AG04450 (cell line): ENCODE measurements at places on chromosomes 16 and 17. TPM values are rescaled to one million over a fixed set of nuclear protein-coding genes. Genes with fewer than 3 reads are reported as not detected.

GRCh38 chr17:16446338-16446983 lies 31.1 kb downstream of the TRPV2 start:
- DNase-seq, result no peak

DNA sequence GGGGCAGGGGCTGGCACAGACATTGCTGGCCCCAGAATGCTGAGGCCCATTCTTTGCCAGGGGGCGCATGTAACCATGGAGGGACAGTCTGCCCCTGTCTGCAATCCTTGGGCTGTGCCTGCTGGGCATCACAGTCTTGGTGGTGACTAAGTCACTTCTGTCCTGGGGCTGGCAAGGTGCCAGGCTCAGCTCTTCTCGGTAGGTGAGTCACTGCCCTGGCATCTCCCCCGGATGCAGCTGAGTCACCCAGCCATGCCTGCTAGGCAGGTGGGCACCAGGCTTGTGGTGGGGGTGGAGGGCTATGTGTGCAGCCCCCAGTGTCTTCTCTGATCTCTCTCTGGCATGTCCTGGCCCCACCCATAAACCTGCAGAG lies 5.6 kb downstream of the RARA start:
- DNase-seq, result peak; percentile 68

DNA sequence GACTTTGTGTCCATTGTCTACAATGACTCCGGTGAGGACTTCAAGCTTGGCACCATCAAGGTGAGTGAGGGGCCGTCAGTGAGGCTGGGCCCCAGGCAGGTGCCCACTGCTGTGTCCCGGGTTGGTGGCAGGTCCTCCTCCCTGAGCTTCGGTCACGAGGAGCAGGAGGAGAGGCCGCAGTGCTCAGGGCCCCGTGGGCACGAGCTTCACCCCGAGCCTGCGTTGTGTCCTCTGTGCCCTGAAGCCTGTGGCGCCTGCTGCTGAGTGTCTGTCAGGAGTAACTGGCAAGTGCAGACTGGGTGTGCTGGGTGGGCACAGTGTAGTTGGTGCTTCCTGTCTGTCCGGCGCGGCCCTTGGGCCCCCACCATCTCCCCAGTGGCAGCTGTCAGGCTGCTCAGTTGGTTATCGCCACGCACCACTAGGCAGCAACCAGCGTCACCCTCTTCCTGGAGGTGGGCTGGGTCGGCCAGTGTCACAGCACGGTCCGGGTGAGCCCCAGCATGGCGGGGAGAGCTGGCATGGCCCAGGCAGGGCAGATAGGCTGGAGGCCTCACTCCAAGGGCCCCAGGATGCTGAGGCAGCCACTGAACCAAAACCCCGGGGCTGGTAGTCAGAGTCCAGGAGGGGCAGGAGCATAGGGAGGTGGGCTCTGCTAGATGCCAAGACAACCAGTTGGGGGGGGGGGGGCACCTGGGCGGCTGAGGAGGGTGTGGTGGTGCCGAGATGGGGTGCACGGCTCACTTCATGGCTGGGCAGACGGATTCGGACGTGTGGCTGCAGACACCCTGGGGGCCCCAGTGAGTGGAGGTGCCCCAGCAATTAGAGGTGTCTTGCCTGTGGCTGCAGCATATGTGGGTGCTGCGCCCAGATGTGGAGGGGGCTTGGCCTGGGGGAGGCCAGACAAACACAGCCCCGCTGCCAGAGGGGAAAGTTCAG lies 39.3 kb downstream of the TSC2 start:
- DNase-seq, result no peak

DNA sequence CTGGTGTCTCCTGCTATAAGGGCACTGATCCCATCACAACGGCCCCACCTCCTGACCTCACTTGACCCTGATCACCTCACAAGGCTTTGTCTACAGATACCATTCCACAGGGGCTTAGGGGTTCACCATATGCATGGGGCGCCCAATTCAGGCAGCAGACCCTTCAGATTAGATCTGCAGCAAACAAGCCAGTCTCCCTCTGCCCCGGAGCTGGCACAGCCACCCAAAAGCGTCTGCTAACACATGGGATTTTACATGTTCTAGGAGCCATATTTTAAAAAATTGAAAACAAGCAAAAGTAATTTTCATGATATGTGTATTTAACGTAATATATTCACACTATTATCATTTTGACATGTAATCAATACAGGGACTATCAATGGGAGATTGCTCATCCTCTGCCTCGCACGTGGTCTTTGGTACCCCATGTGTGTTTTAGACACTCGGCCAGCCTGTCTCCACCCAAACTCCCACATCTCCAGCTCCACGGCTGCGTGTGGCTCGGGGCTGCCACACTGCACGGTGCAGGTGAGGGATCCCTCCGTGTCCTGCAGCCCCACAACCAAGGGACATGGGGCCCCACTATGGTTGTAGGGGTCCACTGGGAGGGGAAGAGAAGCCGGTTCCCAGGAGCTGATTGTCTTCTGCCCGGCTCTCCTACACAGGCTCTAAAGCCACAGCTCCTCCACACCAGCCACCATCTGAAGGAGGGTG lies 107.6 kb downstream of the RBFOX3 start:
- DNase-seq, result no peak

Gene PDIA2
- 0.42 and 0.45 TPM in 2 replicates for polyA plus RNA-seq

Gene ASPA
- 0.17 and 0.27 TPM in 2 replicates for polyA plus RNA-seq

DNA sequence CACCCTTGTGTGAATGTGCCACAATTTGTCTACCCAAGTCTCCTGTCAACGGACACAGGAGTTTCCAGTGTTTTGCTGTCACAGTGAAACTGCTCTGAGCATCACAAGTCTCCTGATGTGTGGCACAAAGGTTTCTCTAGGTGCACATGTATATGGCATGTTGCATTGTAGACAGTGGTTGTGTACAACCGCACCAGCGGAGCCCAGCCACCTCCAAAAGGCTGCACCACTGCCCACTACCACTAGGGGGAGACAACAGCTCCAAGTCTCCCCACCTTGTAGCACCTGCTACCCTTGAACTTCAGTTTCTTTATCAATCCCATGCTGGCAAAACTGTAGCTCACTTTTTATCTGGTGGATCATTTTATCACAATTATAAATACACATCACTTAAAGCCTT lies 95.5 kb upstream of the ZNF469 start:
- no peak for DNase-seq

GRCh38 chr16:22284637-22285036 lies 12.6 kb upstream of the POLR3E start:
- peak; percentile 33 for DNase-seq

DNA sequence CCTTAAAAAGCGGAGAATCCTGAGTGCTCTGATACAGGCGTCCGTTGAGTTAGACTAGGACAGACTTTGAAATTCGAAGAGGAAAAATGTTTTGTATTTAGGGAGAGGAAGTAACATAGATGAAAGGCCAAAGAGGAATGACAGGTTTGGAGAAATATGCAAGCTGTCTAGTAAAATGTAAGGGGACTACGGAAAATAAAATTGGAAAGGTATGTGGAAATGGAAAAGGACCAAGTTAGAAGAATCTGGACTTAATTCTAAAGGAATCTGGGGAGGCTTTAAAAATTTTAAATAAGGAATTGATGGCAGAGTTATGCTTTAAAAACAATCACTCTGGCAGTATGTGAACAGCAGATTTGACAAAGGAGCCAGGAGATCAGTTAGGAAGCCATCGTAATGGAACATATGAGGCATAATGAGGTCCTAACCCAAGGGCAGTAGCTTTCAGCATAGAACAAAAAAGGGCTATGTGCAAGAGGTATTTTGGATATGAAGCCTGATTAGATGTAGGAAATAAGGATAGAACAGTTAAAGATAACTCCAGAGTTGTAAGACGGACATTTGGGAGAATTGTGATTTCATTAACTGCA lies 38.3 kb downstream of the CYB561 start:
- DNase-seq, result no peak

- DNase-seq, result no peak
These were observed 4.1 kb downstream of the TMEM208 start for GRCh38 chr16:67230809-67231660.

DNA sequence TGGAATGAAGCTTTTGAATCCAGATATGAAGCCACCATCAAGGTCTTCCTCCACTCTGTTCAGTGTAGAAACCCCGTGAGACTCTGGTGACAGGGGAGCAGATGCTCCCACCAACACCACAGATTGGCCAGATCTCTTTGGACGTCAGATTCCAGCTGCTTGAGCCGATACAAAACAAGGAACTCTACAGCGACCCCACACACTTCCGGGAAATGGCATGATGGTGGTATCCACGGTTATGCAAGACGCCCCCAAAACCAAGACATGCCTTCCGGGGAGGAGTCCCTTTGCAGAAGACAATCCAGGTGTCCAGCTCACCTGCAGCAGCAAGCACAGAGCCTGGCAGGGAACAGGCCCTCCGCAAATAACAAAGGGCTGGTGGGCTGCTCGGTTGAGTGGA lies 19.8 kb upstream of the PITPNA start:
- no peak for DNase-seq

DNA sequence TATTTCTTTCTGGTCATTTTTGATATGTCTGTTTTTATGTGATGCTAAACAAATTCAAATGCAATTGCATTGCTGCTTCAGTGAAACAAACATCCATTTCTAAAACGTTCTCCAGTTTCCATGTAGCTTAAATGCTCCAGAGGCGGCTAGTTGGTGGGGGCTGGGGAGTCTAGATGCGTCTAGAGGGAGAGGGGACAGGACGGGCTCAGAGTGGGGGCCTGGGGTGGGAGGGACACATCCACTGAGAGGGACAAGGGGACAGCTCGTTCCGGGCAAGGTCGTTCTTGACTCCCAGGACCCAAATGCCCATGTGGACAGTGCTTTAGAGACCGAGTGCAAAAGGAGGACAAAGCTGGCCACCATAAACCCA lies 102.3 kb downstream of the FOXL1 start:
- no peak for DNase-seq

Gene MT4
- polyA plus RNA-seq, result not detected in 2 replicates

Gene ANKRD40CL
- not detected in 2 replicates for polyA plus RNA-seq

GRCh38 chr16:69838489-69838888 lies 76.4 kb downstream of the WWP2 start:
- DNase-seq, result no peak

Gene KRTAP1-5
- 16.9 and 20.2 TPM in 2 replicates for polyA plus RNA-seq

GRCh38 chr16:57367116-57367752 lies 5.1 kb upstream of the CX3CL1 start:
- no peak for DNase-seq

Gene RHBDL1
- polyA plus RNA-seq, result 1.5 and 1.7 TPM in 2 replicates

Gene DOC2A
- polyA plus RNA-seq, result 0.22 and 0.46 TPM in 2 replicates

DNA sequence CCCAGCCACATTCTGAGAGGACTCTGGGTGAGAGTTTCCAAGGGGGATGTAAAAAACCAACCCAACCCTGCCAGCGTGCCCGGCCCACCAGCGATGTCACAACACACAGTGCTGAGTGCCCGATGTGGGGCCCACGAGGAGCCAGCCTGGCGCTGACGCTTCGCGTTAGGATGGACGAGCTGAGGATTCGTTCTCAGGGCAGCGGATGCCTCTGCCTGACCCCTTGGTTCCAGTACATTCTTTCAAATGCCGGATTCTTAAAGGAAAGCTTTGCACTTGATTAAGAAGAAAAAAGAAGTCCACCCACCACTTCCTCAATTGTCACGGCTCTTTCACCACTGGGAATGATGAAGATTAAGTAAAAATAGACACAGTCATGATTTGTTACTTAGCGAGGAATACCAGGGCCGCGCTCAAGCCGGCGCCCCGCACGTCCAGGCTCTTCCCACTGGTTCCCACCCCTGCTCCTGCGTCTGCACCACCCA lies 79.4 kb downstream of the IRF8 start:
- DNase-seq, result no peak
